ENCODE measurements at places on chromosomes 16 and 17.

GRCh38 chr17:61065263-61065773 lies 334.3 kb upstream of the TBX2 start:
- no peak for DNase-seq

DNA sequence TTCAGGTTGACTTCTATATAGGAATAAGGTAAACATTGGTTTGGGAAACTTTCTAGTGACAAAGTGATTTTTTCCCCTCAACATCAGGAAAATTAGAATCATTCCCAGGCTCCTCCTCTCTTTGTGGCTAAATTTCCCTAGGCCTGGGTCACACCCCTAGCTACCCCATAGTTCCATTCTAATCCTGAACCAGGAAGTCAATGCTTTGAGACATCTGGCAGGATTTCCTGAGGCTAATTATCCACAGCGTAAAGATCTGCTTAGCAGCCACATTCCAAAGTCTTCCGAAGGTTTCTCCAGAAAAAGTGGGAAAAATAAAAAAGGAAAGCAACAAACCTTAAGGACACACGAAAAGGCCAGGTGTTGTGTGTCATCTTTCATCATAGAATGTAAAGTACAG lies 60.3 kb upstream of the CORO6 start:
- no peak for DNase-seq

DNA sequence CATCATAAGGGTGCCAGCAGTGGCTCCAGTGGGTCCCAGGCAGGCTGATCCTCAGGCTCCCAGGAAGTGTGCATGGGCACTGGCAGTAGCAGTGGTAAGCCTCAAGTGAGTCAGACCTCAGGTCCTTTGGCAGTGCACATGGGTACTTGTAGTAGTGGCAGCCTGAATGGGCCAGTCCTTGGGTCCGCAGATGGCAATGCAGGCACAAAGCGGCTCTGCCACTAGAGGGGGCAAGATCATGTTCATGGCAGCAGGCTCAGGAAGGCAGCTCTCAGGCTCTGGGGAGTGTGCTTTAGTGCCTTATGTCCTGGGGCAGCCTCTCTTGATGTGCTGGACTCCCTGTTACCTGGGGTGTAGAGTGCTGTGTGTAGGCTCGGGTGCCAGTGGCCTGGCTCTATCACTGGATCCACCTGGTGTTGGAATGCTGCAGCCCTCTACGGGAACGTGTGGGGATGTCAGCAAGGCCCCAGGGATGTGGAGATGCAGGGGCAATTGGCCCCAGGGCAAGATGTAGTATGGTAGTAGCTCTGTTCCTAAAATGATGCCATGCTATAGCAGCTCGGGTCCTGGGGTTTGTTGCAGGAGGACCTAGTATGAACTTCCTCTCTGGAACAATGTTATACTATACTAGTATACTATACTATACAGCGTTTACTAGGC lies 11.0 kb downstream of the ACSM3 start:
- no peak for DNase-seq

- DNase-seq, result no peak
Observed at GRCh38 chr16:7638306-7638705, 305.7 kb downstream of the RBFOX1 start.

DNA sequence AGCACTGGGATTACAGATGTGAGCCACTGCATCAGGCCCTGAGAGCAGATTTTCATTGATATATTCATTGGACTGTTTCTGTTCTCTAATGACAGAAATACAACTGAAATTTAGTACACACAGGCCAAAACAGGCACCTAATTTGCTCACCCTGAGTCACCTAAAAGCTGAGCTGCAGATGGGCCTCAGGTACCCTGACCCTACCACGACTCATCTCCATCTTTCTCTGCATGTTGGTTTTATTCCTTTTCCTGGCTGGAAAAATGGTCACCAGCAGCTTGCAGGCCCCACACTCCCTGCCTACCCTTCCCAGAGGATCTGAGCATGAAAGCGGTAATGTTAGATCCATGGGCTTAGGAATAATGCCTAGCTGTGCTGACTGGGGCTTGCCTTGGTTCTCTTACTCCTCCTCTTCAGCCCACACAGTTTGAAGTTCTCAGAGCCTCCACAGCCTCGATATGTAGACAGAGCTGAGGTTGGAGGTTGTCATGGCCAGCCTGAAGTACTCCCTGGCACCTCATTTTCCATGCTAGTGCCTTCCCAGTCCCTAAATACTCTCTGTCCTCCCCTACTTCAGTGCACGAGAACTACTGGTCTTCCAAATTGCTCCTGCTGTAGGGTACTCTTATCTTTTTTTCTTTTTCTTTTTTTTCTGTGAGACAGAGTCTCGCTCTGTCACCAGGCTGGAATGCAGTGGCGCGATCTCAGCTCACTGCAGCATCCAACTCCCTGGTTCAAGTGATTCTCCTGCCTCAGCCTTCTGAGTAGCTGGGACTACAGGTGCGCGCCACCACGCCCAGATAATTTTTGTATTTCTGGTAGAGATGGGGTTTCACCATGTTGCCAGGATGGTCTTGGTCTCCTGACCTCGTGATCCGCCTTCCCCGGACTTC lies 51.1 kb downstream of the CENPV start:
- no peak for DNase-seq

DNA sequence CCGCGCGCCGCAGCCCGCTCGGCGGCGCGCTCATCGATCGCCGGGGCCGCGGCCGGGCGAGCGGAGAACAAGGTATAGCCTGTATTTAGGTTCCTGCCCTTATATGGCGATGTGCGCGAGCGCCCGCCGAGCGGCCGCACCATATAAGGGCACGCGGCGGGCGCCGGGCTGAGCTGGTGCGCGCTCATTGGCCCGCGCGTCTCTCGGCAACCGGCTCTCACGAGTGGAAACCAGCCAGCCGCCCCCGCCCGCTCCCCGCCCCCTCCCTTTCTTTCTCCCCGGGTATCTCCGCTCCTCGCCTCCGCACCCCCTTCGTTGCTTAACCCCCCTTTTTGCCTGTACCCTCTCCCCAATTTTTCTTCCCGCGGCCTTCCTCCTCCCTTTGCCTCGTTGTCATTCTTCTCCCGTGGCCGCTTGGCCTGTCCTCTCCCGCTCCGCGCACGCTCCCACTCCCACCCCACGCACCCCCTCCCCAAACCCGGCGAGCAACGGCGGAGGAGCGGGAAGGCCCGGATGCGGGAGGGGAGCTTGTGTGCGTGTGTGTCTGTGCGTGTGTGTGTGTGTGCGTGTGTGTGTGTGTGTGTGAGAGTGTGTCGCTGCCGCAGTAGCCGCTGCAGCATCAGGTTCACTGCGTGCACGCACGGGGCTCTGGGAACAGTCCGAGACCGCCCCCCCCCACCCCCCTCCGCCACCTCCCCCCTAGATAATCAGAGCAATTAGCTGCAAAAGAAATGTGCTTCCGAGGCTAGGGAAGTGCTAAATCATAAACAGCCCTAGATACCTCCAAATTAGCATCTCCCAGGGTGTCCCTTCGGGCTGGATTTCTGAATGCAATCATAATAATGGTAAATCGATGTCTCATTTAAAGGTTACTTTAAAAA lies 13.5 kb upstream of the CBX8 start:
- peak; percentile 65 for DNase-seq

- no peak for DNase-seq
Observed at GRCh38 chr16:794853-795466, 5.6 kb downstream of the GNG13 start.

GRCh38 chr16:3865241-3865640 lies 15.3 kb downstream of the CREBBP start:
- DNase-seq, result no peak

GRCh38 chr16:75456971-75457370 lies 7.5 kb downstream of the TMEM170A start:
- DNase-seq, result no peak

DNA sequence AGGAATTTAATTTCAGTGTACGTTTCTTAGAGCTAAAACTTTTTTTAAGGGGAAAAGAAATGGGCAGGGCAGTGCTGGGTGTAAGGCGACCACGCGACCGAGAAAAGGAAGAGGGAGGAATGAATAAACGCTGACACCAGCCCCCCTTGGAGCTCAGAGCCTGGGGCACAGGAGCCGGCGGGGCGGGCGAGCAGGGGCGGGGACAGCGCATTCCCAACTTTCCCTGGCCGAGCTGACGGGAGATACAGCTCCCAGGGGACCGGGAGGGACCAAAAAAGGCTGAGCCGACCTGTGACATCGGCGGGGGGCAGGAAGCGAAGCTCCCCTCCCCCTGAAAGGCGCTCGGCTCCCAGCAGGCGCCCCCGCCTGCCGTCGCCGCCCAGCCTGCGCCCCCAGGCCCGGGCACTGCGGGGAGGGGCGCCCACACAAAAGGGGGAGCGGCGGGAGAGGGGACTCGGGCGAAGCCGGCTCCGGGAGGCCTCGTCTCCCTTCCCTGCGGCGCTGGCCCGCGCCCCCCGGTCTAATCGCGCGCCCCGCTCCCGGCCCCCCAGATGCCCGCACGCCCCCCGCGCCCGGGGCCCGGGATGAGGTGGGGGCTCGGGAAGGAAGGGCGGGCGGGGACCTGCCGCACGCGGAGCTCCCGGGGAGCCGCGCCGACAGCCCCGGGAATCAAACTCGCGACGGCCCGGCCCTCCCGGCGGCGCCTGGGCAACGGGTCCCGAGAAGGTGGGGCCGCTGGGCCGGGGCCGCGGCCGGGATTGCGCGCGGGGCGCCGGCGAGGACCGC lies 622 bp downstream of the CUEDC1 start:
- peak; percentile 81 for DNase-seq

DNA sequence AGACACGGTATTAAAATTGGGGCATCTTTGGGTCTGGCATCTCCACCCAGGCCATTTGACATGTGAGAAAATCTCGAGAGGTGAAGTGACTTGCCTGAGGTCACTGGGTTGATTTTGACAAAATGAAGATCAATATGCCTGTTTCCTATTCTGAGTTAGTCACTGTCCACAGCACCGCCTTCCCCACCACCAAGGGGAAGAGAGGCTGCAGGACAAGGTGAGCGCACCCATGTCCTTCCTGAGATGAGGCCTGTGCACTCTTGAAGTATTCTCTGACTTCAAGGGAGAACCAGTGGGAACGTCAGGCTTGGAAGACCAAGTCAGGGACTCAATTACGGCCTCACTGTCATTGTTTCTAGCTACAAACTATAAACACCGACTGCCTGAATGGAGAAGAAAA lies 49.9 kb upstream of the WSB1 start:
- DNase-seq, result no peak

DNA sequence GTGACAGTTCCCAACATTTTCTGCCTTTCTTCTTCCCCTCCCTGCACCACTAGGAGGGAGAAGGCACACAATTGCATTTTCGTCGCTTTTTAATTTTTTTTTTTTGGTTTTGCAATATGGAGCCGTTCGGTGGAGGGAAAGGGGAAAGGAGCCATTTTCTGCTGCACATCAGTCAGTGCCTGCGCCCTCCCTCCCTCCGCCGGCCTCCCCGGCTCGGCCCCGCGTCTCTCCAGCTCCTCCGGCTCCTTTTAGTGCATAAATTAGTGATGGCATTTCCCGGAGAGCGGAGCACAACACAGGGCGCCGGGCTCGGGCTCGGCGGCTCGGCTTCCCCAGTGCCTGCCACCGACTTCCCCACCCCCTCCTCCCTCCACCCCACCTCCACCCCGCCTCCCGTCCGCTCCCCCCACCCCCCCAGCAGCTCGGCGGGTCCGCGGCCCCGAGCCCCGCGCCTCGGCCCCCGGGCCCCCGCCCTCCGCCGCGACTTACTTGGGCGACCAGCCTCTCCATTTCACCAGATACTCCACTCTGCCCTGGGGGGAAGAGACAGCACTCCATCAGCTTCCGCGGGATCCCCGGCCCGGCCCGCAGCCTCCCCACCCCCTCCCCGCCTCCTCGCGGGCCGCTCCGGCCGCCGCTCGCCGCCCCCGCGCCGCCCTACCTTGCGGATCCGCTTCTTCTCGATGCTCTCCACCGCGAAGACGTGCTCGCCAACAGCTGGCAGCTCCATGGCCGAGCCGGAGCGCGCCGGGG lies 542 bp downstream of the CBX4 start:
- no peak for DNase-seq

- no peak for DNase-seq
Observed at GRCh38 chr17:37399265-37399803, 7.3 kb downstream of the ACACA start.

GRCh38 chr17:42754782-42755181 lies 6.2 kb upstream of the RAMP2 start:
- peak; percentile 33 for DNase-seq

DNA sequence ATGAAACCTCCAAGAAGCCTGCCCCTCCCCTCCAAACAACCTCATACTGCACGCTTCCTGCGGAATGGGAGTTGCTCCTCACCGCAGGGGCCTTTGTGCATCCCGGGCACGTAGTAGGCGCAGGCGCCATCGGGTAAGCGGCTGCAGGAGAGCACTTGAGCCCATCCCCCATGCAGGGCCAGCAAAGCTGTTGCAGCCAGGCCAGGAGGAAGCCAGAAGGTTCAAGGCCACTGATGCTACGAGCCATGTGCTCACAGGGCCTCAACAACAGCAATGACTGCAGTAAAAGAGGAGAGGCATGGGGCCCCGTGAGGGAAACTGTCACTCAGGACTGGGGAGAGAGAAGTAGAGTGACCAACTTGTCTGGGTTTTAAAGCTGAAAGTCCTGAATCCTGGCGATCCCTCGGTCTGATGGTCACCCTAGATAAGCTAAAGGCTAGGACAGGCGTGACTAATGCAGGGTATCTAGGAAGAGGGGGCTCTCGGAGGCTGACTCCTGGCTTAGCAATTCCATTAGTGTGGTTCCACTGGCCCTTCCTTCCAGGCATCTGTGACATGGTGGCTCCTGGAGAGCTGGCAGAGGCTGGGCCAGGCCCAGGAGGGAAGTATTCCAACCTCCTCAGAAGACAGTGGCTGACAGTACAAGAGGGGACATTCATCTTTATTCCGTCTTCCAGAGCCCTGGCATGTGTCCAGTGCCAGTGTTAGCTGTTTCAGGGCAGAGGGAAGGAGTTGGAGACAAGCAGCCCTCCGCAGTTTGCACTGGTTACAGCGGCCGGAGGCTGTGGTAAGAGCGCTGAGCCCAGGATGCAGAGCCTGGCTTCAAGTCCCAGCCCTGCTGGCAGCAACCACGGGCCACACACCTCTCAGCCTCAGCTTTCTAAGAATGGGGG lies 20.8 kb downstream of the GOSR2 start:
- DNase-seq, result no peak

- DNase-seq, result peak; percentile 80
Observed at GRCh38 chr16:67445441-67445912, 14.6 kb downstream of the HSD11B2 start.

DNA sequence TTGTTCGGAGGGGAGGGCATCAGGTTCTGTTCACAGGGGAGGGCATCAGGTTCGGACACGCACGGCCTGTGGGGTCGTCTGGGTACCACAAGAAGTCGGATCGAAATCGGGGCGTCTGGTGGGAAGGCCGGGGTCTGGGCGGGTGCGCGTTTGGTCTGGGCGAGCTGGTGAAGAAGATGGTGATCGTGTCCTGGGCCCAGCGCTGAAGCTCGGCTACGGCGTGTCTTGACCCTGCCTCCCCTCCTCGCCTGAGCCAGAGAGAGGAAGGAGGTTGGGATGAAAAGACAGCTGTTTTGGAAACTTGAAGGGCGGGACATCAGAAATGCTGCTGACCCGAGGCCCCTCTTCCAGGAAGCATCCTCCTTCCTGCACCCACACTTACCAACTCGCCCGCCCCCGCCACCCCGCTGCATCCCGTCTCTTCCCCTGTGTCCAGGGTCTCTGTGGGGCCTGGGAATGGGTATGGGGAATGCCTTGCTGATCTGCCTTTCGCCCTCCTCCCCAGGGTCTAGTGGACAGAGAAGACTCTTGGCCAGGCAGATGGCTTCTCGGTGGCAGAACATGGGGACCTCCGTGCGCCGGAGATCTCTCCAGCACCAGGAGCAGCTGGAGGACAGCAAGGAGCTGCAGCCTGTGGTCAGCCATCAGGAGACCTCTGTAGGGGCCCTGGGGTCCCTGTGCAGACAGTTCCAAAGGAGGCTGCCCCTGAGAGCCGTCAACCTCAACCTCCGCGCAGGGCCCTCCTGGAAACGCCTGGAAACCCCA lies 498 bp downstream of the PIMREG start:
- DNase-seq, result no peak

Measured in uterus (tissue), 4 donors.